ENCODE measurements at places on chromosomes 4 and X.

- DNase-seq: peak; percentile 62
Observed at GRCh38 chrX:95076449-95076848, 1402.4 kb downstream of the FAM133A start.

DNA sequence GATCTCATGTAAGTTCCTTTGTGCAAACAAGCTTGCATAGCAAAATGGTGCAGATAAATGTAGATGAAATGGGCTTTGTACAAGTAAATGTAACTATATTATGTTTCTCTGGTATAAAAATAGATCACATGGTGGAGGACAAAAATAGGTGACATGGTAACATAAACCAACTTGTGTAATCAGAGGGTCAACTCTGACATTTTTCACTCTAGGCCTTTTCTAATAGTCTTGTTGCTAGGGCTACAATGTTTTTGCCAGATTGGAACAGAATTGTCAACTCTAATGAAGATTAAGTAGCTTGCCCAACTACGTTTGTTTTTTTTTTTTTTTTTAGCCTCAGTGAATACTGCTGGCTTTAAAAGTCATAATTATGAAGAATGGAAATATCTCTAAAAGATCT is 11.5 kb downstream of the MAD2L1 start:
- DNase-seq: no peak

DNA sequence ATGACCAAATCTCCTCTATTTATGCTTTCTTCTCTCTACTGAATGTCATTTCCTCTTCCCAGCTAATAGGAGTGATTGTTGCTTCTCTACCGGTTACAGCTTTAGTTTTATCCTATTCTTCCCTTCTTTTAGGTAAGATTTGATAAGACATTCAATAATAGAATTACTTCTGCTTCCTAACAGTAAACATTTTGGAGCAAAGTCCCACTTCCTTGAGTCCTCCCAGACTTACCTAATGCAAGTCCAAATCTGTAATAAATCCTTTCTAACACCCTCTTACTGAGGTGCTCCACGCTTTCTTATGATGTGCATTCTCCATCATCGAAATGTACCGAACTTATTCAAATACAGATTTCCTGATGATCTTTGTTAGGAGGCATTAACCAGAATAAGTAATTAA is 79.2 kb upstream of the GPM6A start:
- DNase-seq: no peak

GRCh38 chr4:41446391-41446790 is 91.6 kb upstream of the LIMCH1 start:
- no peak for DNase-seq

- peak; percentile 16 for DNase-seq
Observed at GRCh38 chr4:115113506-115114106, at the start of gene NDST4. Gene NDST4, minus strand, starts transcription at chr4:115113620. Its CDS starts 36,584 bp downstream, at chr4:115077036.

- DNase-seq: peak; percentile 56
Observed at GRCh38 chr4:124803641-124804040, 91.1 kb upstream of the ANKRD50 start.

DNA sequence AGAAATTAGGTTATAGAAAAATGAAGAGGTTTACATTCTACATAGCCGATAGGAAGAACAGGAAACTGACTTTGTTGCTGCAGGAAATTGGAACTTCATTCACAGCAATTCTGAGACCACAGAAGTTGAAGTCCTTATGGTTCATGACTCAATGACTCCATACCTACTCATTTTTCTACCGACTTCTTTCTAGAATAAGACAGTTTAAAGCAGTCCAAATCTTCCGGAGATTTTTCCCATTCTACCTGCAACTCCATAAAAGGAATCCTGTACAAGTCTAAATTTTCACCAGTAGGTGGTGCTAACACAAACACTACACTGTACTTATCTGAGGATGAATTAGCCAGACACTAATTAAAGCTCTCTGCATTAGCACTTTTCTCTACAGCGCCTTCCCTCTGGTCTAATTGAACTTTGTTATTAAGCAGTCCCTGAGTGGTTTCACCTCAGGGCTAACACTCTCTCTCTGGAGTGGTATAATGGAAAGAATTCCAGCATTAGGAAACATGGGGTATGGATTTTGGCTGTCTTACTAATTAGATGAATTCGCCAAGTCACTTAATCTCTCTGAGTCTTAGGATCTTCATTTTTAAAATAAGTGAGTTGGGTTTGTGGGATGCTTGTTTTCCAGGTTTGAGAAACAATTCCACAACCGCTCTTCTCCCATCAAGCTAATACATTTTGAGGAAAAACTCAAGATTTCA is 167.9 kb downstream of the SMIM20 start:
- DNase-seq: peak; percentile 63

GRCh38 chr4:7625071-7625470 is 190.3 kb upstream of the PSAPL1 start:
- DNase-seq: no peak

GRCh38 chrX:21744721-21745120 is 13.2 kb downstream of the SMPX start:
- DNase-seq: no peak

DNA sequence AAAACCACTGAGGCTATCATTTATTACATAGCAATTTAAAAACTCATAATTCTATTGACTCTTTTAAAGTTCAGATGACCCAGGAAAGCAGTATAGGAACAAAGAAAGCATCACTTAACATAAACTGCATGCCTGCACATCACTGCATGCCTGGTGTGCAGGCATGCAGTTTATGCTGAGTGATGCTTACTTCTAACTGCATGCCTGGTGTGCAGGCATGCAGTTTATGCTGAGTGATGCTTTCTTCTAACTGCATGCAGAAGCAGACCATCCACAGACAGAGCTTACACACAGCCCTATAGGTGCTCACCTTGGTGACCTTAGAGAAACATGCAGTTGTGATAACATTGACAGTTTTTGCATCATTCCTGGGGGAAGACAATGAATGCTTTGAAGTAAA is 17.0 kb downstream of the SDAD1 start:
- no peak for DNase-seq

- no peak for DNase-seq
Observed at GRCh38 chr4:33579951-33580350, 2664.4 kb downstream of the ARAP2 start.

GRCh38 chrX:19964017-19964710 is 26.7 kb downstream of the BCLAF3 start:
- DNase-seq: peak; percentile 26

DNA sequence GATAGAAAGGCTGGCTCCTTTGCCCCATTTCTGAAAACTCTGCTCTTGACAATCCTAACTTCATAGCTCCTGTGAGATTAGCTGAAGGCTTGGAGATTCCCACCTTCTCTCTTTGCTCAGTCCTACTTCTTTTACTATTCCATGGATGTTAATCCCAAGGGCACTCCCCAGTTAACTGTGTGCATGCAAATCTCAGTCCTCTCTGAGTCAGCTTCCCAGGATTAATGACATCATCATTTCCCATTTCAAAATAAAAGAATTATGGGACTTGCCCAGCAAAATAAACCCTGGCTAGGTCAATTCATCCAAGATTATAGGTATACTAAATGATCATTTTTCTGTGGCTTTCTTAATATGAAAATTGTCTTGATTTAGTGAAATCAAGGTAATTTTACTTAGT is 328.6 kb upstream of the NR3C2 start:
- no peak for DNase-seq

- no peak for DNase-seq
Observed at GRCh38 chrX:103716962-103717361, 6.3 kb downstream of the TMEM31 start.

GRCh38 chr4:179248821-179249220 is 1806.6 kb upstream of the AGA start:
- DNase-seq: no peak

DNA sequence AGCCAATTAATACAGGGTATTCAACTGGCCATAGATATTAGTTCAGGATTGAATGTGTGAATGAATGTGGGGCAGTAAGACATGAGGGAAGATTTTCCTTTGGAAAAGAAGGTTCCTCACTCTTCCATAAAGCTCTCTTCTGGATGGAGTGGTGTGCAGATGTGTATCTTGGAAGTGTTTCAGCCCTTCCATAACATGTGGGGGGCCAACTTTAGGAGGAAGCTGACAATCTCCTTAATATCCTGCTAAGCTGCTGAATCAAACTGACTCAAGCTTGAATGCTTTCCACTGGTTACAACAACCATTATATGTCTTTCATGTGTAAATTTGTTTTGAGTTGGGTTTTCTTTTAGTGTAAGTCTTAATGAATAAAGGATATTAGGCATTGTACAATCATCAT is 40.3 kb downstream of the FANCB start:
- DNase-seq: no peak

DNA sequence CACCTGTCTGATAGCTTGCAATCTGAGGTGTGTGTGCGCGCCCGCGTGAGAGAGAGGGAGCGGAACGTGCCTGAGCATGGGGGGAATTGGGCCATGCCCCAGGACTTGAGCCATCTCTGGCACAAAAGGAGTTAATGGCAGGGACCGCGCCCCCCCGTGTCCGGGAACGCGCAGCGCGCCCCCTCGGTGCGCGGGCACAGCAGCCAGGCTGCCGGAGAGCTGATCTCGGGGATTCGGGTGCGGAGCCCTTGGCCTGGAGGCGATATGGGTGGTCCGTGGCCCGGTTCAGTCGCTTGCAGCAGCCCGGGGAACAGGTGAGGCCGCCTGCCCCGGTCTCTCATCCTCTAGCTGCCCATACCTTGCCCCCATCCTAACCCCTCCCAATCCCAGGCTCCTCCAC is at the start of gene NLGN3:
Gene NLGN3, plus strand, starts transcription at position 191 of the 400 bp plus-strand sequence. CDS start 2,909 bp downstream, outside the sequence.
- no peak for DNase-seq

DNA sequence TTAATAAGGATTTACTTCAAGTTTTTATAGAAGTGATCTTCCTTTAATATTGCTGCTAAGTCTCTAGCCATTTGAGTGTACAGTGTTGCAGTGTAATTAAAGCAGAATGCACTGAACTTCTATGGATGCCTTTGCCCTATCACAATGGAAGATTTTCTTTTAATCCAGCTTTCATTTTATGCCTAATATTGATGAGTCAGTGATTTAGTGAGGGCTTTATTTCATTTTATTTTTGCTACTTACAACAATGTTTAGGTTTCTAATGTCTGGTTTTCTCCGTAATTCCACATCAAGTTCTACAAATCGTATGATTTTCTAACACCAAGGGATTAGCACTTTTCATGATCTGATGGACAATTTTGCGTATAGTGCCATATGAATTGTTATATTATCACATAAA is 504.1 kb downstream of the PCDH11X start:
- no peak for DNase-seq

DNA sequence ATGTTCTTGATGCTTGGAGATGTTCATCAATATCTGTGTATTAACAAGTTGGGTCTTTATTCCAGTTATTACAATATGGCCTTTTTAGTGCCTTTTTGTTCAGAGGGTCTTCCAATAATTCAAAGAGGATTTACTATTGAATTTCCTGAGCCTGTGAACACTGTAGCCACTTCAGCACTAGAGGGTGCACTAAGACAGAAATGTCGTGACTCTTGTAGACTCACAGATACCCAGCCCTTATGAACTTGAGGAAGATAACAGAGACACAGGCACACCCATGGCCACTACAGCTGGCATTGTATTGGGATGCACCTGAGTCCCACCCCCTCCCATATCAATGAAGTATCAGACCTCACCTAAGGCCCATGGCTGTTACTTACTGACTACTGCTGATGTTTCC is 54.4 kb upstream of the ACTRT1 start:
- peak; percentile 43 for DNase-seq

DNA sequence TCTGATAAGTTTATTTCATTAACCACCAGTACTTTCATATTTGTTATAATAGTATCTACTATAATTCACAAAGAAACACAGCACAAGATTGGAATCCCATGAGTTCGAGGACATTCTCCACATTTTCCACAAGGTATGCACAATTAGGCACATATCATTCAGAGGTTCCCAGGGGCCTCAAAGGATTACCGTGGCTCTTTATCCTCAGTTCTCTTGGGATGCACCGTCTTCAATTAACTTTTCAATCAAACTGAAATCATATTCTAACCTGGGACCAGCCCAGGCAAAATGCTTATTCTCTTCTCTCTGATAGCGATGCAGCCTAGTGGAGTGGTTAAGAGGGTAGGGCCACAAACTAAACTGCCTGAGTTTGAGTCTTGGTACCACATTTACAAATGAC is 242.6 kb upstream of the RASGEF1B start:
- no peak for DNase-seq

Data from RKO (cell line).